ENCODE measurements at places on chromosomes 13 and 19.

GRCh38 chr19:9566729-9567128 is 17.6 kb downstream of the ZNF121 start:
- ATAC-seq = no peak

DNA sequence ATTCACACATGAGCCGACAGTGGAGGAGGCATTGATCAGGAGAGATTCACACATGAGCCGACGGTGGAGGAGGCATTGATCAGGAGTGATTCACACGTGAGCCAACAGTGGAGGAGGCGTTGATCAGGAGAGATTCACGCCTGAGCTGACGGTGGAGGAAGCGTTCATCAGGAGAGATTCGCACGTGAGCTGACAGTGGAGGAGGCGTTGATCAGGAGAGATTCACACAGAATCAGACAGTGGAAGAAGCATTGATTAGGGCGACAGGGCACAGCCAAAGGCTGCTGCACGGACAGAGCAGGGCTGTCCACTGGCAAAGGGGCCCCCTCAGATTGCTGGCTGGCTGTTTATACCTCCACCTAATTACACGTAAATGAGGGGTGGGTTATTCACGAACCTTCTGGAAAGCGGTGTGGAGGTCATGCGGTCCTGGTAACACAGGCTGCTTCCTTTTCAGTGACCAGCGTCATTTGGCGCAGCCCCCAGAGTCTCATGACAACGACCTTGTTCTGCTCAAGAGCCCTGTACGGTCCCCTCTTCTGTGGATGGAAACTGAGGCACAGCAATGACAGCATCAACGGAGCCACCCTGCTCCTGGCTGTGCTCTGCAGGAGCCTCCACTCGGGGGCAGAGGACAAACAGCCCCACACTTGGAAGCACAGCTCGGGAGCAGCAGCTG is 50.6 kb upstream of the GAS6 start:
- ATAC-seq = no peak

- ATAC-seq = peak; percentile 41
Measured at GRCh38 chr13:53214433-53214832, 185.8 kb downstream of the OLFM4 start.

DNA sequence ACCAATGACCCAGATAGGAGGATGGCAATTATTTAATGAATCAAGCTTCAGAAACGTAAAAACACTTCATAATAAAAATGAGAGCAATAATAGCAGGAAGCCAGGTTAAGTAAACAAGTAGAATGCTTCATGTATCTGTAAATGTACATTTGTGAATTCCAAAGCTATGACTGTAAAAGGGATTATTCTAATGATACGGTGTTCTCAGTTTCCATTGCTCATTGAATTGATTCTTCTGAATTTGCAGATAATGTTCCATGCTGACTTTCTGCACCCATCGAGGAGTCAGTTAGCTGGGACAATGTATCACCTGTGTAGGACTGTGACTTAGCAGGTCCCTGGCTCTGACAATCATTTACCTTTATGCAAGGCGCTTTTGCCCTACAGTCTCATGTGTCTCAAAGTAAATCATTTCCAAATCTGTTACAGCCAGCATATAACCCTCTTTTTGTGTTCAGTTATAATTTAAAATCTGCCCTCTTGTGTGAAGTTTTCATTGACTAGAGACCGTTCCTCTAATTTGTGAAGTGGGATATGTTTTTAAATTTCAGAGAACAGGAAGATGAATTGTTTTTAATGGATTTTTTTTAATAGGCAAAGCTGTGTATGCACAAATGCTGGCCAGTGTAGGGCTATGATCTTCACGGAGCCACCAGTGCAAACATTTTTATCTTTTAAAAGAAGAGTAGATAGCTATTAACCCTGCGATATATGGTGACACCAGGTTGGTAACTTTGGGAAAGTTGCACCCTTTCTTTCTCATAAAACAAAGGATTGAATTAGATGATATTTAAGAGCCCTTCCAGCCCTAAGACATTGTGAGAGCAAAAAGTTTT is 267.1 kb downstream of the KLF5 start:
- ATAC-seq = no peak

- ATAC-seq = no peak
Measured at GRCh38 chr13:75704927-75705288, 68.8 kb downstream of the LMO7 start.

DNA sequence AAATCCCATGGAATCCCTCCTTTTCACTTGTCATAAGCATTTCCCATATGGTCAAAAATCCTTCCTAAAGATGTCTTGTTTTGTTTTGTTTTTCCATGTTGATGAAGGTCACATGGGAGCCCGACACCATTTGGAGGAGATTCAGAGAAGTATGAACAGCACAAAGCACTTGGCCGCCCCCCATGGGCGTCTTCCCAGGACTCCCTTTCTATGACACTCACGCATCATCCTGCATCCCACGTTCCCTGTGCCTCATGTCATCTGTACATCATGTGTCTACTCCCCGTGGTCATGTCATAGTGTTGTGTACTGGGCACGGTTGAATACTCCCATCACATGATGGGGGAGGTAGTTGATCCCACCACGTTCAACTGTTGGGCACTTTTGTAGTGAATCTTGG is 2.0 kb downstream of the ZSCAN1 start:
- no peak for ATAC-seq

DNA sequence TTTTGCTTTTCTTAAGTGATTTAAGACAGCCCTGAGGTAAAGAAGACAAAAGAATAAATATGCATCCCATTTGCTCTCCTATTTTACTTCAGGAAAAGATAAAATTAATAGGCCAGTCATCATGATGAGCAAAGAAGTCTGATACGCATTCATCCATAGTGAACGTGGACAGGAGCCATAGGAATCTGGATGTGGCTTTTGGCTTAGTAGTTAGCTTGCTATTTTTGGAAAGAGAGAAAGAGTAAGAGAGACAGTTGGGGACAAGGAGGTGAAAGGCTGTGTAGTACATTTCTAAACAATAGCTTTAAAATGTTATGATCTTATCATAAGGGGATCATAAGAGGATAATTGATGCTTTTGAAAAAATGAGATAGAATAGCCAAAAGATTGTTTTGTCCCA is 545.2 kb downstream of the IRS2 start:
- no peak for ATAC-seq

DNA sequence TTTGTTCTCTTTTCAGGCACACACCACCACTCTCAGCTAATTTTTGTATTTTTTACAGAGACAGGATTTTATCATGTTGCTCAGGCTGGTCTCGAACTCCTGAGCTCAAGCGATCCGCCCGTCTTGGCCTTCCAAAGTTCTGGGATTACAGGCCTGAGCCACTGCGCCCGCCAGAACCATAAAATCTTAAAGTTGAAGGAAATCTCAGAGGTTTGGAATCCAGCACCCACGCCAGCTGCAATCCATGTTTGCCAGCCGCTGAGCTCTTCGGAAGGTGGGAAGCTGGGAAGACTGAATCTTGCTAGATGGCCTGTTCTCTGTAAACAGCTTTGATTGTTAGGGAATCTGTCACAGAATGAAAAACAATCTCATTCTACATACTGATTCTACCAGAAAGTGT is 38.5 kb downstream of the SPATA13 start:
- no peak for ATAC-seq

DNA sequence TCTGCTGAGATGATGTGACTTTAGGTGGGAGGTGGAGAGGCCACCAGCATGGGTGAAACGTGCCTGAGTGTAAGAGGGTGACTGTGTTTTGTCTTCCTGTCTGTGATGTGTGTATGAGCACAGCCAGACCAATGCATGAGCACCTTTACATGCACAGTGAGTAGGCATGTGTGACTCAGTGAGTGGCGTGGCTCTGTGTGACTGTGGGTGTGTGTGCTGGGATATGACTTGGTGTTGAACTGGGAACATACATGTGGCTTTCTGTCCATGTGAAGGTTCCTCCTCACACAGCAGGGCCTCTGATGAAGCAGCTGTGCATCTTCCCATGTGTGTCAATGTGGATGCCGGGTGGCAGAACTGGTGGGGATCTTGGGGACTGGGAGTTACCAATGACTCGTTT is 19.9 kb upstream of the LGALS13 start:
- ATAC-seq = no peak

- no peak for ATAC-seq
Measured at GRCh38 chr13:32036757-32037156, 5.2 kb downstream of the FRY start.

- ATAC-seq = peak; percentile 88
Measured at GRCh38 chr19:10835754-10836478, at the start of gene TMED1. Gene TMED1 (minus strand): TSS chr19:10836212. CDS start chr19:10836191, 21 bp downstream.

GRCh38 chr19:21022996-21023395 is 2.5 kb downstream of the ZNF430 start:
- ATAC-seq = peak; percentile 2

GRCh38 chr19:49326165-49326704 is 1.2 kb upstream of the SLC6A16 start:
- no peak for ATAC-seq

DNA sequence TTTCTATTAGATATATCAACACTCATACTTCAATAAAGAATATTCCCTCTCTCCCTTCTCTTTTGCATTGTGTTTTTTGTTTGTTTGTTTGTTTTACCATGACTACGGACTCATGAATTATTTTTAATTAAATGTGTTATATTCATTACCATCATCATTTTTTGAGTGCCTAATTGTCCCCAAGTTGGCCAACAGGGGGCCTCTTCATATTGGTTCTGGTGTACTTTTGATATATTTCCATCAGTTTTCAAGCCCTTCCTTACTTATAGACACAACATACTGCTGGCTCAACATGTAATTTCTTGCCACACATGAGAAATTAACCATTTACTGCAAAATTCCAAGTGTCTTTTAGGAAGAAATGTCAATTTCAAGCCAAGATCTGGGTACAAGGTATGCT is 54.5 kb upstream of the GPC6 start:
- no peak for ATAC-seq

GRCh38 chr19:10009714-10010224 is 535 bp downstream of the COL5A3 start:
- peak; percentile 32 for ATAC-seq

DNA sequence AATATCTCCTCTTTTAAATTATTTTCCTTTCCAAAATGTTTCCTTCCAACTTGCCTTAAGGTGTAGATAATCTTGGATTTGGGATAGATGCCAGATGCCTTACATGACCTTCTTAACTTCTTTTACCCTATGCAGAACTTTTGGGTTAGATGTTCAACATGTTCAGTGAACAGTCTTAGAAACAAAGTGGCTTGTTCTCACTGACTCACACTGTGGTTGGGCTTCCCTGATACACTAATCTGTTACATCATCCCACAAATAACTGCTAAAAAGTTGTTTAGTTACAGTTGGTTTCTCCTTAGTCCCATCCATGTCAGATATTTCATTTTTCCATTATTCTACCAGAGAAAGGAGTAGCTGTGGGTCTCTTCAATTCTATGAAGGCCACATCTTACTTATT is 2638.2 kb downstream of the PCDH9 start:
- ATAC-seq = no peak

DNA sequence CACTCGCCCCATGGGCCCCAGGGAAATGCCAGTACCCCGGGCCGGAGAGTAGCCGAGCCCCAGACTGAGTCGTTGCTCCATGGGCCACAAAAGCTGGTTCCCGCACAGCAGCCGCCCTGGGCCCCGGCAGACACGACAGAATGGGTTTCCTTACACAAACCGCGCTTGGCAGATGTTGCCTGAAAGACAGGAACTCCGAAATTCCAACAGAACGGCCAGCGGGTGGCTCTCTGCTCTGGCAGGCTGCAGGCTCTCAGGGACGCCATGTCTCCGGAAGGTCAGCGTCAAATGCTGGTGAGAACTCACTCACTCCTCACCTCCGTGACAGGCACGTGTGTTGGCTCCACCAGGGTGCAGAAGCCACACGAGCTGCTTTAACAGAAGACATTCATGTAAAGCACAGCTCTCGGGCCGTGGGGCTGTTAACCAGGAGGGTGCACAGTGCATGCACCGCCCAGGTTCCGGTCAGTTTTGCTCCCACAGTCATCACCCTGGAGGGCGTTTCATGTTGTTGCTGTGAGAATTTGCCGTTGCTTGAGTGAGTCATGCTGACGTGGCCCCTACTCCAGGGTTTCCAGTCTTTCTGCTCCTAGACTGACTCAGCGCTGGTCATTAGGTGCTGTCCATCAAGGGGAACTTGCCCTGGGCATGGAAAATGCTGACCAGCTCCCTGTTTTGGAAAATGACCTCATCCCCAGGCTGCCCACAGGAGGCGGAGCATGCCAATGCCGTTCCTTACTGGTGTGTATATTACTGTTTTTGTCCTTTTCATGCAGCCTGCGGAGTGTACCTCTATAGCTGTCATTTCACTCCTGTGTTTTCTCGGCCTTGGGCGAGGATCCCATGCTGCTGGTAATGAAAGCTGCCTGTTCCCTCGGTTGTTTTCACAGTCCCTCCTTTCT is 44.8 kb downstream of the ANKRD10 start:
- peak; percentile 89 for ATAC-seq

GRCh38 chr19:49398001-49398615 is 10.1 kb downstream of the KASH5 start:
- no peak for ATAC-seq

DNA sequence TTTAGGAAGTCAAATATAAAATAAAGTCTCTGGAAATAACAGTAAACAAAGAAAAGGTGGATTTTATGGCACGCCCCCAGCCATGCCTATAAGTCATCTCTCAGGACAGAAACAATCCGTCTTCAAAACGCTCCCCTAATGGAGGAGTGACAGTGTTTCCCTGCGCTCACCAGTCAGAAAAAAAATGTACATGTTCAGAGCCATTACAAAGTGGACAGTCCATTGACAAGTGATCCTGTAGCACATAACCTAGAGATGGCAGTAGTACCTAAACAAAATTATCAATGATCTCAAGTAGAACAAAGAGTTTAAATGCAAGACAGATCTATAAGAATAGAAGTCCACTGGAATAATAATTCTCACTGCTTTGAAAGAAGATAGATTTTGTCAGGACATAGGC is 891.7 kb upstream of the MIR17HG start:
- ATAC-seq = peak; percentile 82

DNA sequence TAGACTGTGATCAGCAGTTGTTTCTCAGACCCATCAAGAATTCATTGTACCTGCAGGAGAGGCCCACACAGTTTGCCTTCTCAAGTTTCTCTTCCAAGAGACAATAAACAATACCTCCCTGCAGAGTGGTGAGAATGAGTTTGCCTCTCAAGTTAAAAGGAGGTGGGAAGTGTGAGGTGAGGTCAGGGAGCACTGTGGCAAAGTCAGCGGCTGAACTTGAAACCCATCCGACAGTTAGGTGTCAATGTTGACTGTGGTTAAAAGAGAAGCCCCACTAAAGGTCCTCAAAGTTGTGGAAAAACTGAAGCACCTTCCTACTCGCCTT is 72.9 kb upstream of the TSC22D1 start:
- no peak for ATAC-seq

- no peak for ATAC-seq
Measured at GRCh38 chr13:46570273-46570672, 17.3 kb downstream of the LRCH1 start.
